ENCODE measurements at places on chromosomes 12 and 14. TPM values are rescaled to one million over a fixed set of nuclear protein-coding genes. Genes with fewer than 3 reads are reported as not detected.
A peak's percentile ranks its signal among the peaks of the same experiment; 100 is the strongest.

GRCh38 chr12:34294671-34295365 is 272.5 kb downstream of the ALG10 start:
- DNase-seq: no peak

- no peak for DNase-seq
Measured at GRCh38 chr14:53432378-53432802, 279.3 kb upstream of the DDHD1 start.

DNA sequence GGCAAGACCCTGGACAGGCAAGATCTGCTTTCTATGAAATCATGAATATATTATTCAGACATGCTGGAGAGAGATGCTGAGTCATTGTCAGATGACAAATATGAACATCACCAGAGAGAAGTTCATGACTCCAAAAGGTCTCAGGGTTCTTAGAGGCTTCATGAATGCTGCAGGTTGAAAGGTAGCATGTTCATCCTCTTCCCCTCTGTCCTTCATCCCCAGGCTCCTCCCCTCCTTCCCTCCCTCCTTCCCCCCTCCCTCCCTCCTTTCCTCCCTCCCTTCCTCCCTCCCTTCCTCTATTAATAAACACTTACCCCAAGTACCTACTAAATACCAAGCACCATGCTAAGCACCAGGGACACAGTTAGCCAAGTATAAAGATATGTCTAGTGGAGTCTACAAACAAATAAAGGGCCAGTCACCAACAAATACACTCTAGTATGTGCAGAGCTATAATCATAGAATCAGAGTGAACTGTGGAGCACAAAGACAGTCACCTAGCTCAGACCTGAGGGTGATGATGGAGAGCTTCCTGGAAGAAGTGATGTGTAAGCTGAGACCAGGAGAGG is 46.2 kb downstream of the RPH3A start:
- DNase-seq: no peak

MYH6 gene
- total RNA-seq: 0.30 TPM

- DNase-seq: no peak
Measured at GRCh38 chr12:75103822-75104221, 105.8 kb downstream of the KCNC2 start.

OR6C3 gene
- total RNA-seq: not detected

GRCh38 chr14:91946622-91947474 is 646 bp downstream of the FBLN5 start:
- peak; percentile 88 for DNase-seq

DNA sequence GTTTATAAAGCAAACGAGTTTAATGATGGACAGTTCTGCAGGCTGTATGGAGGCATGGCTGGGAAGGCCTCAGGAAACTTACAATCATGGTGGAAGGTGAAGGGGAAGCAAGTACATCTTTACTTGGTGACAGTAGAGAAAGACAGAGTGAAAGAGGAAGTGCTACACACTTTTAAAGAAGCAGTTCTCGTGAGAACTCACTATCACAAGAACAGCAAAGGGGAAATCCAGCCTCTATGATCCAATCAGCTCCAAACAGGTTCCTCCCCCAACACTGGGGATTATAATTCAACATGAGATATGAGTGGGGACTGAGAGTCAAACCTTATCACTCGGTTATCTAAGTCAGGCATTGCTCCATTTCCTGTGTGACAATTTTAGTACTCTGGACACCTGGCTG is 189.9 kb upstream of the CNTN1 start:
- no peak for DNase-seq

PNMA1 gene
- total RNA-seq: 15.7 TPM

- DNase-seq: no peak
Measured at GRCh38 chr14:58912287-58912686, 274.5 kb downstream of the DACT1 start.

GRCh38 chr12:60345442-60345841 is 749.6 kb downstream of the SLC16A7 start:
- DNase-seq: no peak

DNA sequence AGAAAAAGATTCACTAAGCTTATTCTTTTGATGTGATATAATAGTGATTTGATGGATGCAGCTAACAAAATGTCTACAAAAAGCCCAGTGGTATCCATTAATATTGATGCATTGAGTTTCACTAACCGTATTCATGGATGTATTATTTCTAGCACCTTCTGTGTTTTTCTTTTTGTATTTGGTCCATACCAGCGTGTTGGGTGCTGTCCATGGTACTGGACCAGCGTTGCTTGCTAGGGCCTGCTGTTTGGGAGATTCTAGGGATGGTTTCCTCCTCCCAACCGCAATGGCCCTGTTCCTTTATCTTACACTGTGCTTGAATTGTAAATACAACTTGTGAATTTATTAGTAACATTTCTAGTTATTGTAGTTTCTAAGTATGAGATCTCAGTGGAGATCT is 31.7 kb downstream of the ANO4 start:
- no peak for DNase-seq

MYBPC1 gene
- 398 TPM for total RNA-seq

- DNase-seq: no peak
Measured at GRCh38 chr12:122882908-122883558, 12.9 kb downstream of the VPS37B start.

DNA sequence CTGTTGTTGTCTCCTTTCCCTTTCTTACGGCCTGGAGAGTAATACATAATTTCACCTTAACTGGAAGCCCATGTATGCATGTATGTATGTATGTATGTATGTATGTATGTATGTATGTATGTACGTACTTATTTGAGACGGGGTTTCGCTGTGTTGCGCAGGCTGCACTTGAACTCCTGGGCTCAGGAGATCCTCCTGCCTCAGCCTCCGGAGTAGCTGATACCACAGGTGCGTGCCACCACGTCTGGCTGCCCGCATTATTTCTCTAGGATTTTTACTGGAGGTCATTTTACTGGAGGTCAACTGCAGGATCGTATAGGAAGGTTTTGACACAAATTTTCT is 644 bp upstream of the OS9 start:
- DNase-seq: no peak
